ENCODE measurements at places on chromosomes 11 and 22. TPM values are rescaled to one million over a fixed set of nuclear protein-coding genes. Genes with fewer than 3 reads are reported as not detected.

Gene CASP5
- total RNA-seq, result not detected

- no peak for DNase-seq
- no peaks in the 10 kb centered on the region for H3K27me3 ChIP-seq
- H3K4me3 ChIP-seq, result no peak overlapping the region
- no peak overlapping the region for H3K27ac ChIP-seq
- H3K4me1 ChIP-seq, result no peaks in the 10 kb centered on the region
Observed at GRCh38 chr11:118687906-118688305, 8.5 kb upstream of the TREH start.

DNA sequence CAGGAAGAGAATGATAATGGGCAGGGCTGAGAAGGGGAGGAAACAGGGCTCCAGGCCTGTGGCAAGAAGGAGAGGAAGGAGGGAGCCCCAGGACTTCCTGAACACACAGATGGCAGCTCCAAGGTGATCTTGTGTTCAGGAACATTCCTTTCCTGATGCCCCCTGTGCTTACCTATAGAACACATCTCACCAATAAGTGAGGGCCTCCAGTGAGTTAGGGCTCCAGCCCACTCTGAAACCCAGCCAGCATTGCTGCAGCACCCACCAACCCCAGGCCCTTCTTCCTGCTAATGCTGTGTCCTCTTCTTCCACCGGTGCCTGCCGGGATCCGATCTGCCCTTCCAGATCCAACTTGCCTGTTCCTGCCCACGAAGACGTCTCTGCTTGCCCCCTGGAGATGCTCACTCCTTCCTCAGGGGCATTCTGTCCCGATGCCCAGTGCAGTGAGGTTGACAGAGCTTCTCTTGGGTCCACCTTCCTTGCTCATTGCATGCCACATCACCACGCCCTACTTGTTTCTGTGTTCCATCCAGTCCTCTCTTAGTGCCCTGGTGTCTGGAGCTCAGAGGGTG is 17.4 kb downstream of the ANKK1 start:
- no peak for DNase-seq
- no peak overlapping the region for H3K27ac ChIP-seq
- H3K27me3 ChIP-seq, result no peaks in the 10 kb centered on the region
- H3K36me3 ChIP-seq, result no peaks in the 10 kb centered on the region

Gene MS4A18
- total RNA-seq, result not detected

DNA sequence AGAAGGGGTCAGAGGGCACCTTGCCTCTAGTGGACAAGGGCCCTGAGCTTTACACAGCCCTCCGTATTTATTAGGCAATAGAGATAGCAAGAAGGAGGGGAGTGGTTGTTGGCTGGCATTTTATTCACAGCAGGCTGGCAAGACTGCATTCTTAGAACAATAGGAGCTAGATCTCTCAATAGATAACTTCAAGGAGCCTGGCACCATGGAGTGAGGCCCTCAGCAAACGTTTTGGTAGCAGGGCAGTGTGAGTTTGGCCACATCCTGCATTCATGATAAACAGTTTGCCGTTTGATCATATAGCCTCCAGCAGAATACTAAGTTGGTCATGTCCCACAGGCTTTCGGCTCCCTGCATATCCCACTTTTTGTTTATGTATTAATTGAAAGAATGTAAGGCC is 31.6 kb downstream of the OR10A6 start:
- DNase-seq, result no peak
- H3K4me3 ChIP-seq, result no peak overlapping the region
- no peaks in the 10 kb centered on the region for H3K4me1 ChIP-seq
- no peaks in the 10 kb centered on the region for H3K27me3 ChIP-seq
- H3K27ac ChIP-seq, result no peak overlapping the region
- no peaks in the 10 kb centered on the region for H3K36me3 ChIP-seq

DNA sequence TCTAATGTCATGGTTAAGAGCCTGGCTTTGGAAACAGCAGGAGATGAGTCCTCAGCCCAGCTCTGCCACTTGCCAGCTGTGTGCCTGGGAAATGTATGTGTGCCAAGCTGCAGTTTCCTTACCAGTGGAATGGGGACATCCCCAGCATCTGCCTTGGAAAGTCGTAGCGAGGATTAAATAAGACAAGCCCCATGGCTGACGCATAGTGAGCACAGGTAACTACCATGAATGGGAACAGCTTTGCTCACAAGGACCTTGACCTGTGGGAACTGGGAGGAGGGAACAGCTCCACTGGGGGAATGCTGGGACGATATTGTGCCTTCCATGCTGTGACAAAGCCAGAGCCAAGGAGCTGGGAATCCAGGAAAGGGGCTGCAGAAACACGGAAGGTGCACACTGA is 2.6 kb upstream of the DSCAML1 start:
- DNase-seq, result no peak
- H3K4me1 ChIP-seq, result peaks cover 10% of the 10 kb centered on the region
- no peak overlapping the region for H3K27ac ChIP-seq
- no peak overlapping the region for H3K4me3 ChIP-seq

GRCh38 chr11:17165247-17165890 is 42.4 kb downstream of the PIK3C2A start:
- H3K27ac ChIP-seq, result peak overlapping the region; percentile 36
- H3K36me3 ChIP-seq, result peaks cover 18% of the 10 kb centered on the region
- peaks cover 43% of the 10 kb centered on the region for H3K4me1 ChIP-seq
- H3K4me3 ChIP-seq, result no peak overlapping the region
- H3K27me3 ChIP-seq, result no peaks in the 10 kb centered on the region

Gene TRIM6
- total RNA-seq, result 0.15 TPM

DNA sequence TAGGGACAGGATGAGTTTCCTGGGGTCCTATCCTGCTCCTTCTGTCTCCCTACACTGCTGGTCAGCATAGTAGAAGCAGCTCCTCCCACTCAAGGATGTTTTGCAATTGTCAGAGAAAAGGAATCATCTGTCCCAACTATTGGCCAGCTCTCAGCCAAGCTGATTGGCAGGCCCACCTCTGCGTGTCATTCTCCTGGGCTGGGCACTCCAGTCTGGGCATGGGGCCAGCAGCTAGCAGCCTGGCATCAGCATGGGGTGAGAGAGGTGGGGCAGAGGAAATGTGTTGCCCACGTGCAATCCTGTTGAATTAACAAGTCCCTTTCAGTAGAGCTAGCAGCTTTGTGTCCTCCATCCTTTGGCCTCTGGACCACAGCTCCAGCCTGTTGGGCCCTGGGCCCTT is 14.1 kb downstream of the ANKK1 start:
- no peaks in the 10 kb centered on the region for H3K27me3 ChIP-seq
- H3K4me3 ChIP-seq, result no peak overlapping the region
- no peaks in the 10 kb centered on the region for H3K4me1 ChIP-seq
- no peaks in the 10 kb centered on the region for H3K36me3 ChIP-seq

- peak; percentile 80 for DNase-seq
- peaks cover 24% of the 10 kb centered on the region for H3K4me1 ChIP-seq
- H3K27me3 ChIP-seq, result no peaks in the 10 kb centered on the region
- peak within 1 kb of the TSS; percentile 94 for H3K27ac ChIP-seq
- no peaks in the 10 kb centered on the region for H3K36me3 ChIP-seq
Observed at GRCh38 chr11:116772443-116773202, at the start of gene BUD13. BUD13 (minus strand) TSS chr11:116772987; CDS start chr11:116772964, 23 bp downstream.

DNA sequence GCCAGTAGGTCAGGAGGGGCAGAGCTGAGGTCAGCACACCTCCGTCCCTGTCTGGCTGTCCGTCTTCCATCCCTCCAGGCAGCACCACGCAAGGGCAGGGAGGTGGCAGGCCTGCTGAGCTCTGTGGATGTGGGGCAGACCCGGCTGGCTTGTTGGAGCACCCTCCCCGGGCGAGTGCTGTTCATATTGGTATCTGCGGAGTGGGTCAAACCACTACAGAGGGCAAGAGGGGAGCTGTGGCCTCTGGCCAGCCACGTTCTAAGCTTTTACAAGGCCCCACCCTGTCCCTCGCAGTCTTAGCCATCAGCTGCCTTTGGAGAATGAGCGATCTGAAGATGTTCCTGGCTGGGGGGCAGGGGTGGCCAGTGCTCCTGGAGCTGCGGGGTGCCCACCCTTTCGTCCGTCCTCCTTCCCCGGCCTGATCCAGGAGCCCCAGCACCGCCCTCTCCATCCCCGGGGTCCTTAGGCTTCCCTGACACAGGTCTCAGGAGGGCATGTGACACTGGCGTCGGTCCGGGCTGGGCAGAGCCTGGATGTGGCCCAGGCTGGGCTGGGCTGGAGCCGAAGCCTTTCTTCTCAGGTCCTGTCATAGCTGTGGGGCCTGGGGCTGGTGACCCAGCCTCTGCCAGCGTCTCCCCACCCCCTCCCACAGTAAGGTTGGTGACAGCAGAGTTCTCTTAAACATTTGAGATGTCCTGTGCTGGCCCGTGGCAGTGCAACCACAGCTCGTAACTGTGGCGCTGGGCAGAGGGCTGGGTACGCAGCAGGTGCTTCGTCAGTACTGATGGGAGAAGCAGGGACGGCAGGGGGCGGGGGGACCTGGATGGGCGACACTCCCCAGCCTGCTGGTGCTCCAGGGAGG is 31.7 kb upstream of the GRAMD4 start:
- peaks cover 11% of the 10 kb centered on the region for H3K4me1 ChIP-seq
- H3K27ac ChIP-seq, result peak overlapping the region; percentile 67
- DNase-seq, result no peak
- no peak overlapping the region for H3K4me3 ChIP-seq
- H3K27me3 ChIP-seq, result no peaks in the 10 kb centered on the region

GRCh38 chr22:30195245-30196140 is 51.1 kb downstream of the LIF start:
- H3K4me1 ChIP-seq, result peaks cover 7% of the 10 kb centered on the region
- H3K27ac ChIP-seq, result peak overlapping the region; percentile 63
- H3K36me3 ChIP-seq, result no peaks in the 10 kb centered on the region
- H3K27me3 ChIP-seq, result no peaks in the 10 kb centered on the region

DNA sequence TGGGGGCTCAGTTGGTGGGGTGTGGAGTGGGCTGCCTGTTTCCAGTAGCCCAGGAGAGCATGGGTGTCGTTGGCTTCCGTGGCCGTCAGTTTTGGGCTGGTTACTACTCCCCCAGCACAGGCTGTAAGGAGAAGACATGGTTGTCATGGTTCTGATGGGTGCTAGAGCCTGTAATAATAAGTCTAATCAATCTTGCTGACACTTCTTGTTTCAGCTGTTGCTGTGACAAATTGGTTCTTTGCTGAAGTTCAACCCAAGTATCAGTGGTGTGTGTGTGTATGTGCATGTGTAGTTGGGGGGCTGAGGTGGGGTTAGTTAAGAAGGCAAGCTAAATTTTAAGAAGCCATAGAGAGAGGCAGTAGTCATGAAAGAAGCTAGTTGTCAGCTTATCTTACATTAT is 61.3 kb upstream of the DBX1 start:
- H3K27me3 ChIP-seq, result no peaks in the 10 kb centered on the region
- H3K27ac ChIP-seq, result no peak overlapping the region
- DNase-seq, result no peak
- no peaks in the 10 kb centered on the region for H3K36me3 ChIP-seq

Gene OR8H2
- not detected for total RNA-seq

GRCh38 chr11:113119074-113119473 is 157.9 kb downstream of the NCAM1 start:
- no peak overlapping the region for H3K27ac ChIP-seq
- no peaks in the 10 kb centered on the region for H3K27me3 ChIP-seq
- peaks cover 2% of the 10 kb centered on the region for H3K4me1 ChIP-seq
- H3K36me3 ChIP-seq, result no peaks in the 10 kb centered on the region
- no peak overlapping the region for H3K4me3 ChIP-seq
- DNase-seq, result no peak

Gene SCGB2A2
- not detected for total RNA-seq

DNA sequence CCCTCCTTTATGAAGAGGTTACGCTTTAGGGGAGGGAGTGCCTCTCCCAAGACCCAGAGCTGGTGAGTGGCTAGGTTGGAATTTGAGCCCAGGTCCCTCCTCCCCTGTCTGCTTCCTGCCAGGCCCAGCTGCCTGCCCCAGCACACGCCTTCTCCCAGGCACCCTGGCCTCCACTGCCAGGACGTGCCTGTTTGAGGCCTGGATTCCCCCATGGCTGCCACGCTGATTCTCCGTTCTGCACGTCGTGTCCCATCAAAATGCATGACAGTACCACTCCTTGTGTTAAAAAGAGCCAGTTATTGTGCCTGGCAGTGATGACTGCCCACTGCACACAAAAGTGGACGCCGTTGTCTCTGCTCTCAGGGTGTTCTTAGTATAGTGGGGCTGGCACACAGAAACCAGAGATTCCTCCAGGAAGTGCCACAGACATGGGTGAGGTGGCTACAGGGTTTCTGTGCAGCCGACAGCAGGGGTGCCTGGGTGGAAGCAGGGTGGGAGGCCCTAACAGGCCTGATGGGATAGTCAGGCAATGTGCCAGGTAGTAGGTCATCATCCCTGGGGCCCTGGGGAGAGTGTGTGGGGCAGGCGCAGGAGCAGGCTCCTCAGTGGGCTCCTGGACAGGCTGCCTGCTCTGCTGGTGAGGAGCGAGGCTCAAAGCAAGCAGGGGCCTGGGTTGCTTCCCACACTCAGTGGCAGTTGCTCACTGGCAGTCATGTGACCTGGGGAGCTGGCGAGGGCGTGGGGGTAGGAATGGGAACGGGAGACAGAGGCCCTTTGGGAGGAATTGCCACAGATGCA is 24.2 kb downstream of the MED15 start:
- peak; percentile 84 for DNase-seq
- H3K36me3 ChIP-seq, result no peaks in the 10 kb centered on the region
- H3K4me1 ChIP-seq, result peaks cover 38% of the 10 kb centered on the region

GRCh38 chr11:25727944-25728343 is 604.0 kb upstream of the ANO3 start:
- no peaks in the 10 kb centered on the region for H3K4me1 ChIP-seq
- no peak overlapping the region for H3K27ac ChIP-seq
- no peak overlapping the region for H3K4me3 ChIP-seq
- no peaks in the 10 kb centered on the region for H3K36me3 ChIP-seq
- H3K27me3 ChIP-seq, result no peaks in the 10 kb centered on the region
- no peak for DNase-seq

Gene CCDC116
- not detected for total RNA-seq

- peaks cover 35% of the 10 kb centered on the region for H3K4me1 ChIP-seq
- peak within 1 kb of the TSS; percentile 85 for H3K4me3 ChIP-seq
- DNase-seq, result peak; percentile 78
Observed at GRCh38 chr11:10304495-10305261, at the start of gene ADM. ADM (plus strand) TSS chr11:10305073; CDS start chr11:10305701, 628 bp downstream.

DNA sequence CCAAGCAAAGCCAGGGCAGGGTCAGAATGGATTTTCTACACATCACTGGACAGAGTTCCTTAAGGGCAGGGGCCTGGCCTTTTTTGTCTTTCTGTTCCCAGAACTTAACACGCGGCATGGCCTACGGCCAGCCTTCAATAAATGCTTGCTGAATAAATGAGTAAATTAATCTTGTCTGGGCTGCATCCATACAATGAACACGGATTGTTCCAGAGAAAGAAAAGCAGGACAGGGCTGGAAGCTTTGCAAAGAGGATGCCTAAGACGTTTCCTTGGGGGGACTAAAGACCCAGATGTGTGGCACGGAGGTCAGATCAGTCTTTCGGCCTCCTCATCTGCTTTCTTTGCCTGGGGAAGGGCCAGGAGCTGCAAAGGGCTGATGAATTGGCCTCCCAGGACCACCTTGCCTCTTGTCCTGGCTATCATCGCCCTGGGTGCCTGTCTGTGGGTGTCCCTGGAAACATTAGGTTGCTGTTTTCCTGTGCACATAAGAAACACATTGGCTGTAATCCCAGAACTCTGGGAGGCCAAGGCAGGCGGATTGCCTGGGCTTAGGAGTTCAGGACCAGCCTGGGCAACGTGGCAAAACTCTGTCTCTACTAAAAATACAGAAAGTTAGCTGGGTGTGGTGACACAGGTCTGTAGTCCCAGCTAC is 20.8 kb upstream of the RFPL3 start:
- H3K4me1 ChIP-seq, result no peaks in the 10 kb centered on the region
- no peak overlapping the region for H3K4me3 ChIP-seq

Gene GRK3
- total RNA-seq, result 0.49 TPM
